Inflammatory macrophage treated with lipopolysaccharide for 4 hours (primary cell): ENCODE measurements at places on chromosomes 2 and 18.

DNA sequence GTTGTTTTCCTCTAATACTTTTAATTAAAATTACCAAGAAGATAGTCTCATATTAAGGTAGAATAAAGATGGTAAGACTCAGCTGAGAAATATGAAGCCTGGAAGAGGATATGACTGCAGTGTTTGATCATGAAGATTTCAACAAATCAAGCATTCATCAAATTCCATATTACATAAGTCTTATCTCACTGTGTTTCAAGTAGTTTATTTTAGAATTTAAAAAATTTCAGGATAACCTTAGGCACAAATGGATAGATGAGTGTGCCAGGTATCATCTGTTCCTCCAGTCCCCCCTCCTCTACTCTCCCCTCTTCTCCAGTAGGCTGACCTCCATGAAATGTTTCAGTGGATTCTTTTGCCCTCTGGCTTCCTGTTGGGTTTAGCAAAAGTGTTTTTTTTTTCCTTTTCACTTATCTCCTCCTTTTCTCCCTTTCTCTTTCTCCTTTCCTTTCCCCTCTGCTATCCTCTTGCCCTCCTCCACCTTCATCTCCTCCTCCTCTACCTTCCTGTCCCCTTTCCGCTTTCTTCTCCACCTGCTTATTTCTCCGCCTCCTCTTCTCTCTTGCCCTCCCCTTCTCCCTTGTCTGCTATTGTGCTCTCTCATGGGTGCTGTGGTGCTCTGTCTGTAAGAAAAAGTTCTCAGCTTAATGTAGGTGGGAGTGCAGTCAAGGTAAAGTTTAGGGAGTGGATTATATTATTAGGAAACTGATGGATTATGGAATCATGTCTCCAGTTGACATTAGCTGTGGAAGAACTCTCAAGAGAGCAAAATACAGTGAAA, 72.8 kb downstream of the ABI2 start:
- DNase-seq = no peak

- DNase-seq = no peak
Measured at GRCh38 chr2:188919824-188920223, 54.3 kb upstream of the COL3A1 start.

DNA sequence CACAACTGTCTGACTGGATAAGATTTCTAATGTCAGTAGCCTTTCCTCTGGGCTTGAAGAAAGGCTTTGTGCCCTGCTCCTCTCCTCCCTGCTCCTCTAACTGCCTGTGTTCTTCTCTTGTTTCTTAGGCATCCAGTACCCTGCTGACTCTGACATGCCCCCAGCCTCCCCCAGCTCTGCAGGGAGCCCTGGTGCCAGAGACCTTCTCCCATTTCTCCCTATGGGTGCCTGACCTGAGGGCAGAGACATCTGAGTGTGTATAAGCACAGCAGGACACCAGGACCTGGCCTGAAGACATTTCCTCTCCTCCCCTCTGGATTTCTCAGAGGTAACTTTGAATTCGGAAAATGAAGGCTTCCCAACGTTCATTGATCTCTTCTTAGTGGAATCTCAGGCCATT, 23.6 kb downstream of the RNF144A start:
- no peak for DNase-seq

GRCh38 chr18:62512996-62513395, 9.8 kb upstream of the ZCCHC2 start:
- no peak for DNase-seq

GRCh38 chr2:149799013-149799705, 211.6 kb upstream of the MMADHC start:
- DNase-seq = peak; percentile 1

- no peak for DNase-seq
Measured at GRCh38 chr2:49687918-49688317, 533.6 kb upstream of the FSHR start.

DNA sequence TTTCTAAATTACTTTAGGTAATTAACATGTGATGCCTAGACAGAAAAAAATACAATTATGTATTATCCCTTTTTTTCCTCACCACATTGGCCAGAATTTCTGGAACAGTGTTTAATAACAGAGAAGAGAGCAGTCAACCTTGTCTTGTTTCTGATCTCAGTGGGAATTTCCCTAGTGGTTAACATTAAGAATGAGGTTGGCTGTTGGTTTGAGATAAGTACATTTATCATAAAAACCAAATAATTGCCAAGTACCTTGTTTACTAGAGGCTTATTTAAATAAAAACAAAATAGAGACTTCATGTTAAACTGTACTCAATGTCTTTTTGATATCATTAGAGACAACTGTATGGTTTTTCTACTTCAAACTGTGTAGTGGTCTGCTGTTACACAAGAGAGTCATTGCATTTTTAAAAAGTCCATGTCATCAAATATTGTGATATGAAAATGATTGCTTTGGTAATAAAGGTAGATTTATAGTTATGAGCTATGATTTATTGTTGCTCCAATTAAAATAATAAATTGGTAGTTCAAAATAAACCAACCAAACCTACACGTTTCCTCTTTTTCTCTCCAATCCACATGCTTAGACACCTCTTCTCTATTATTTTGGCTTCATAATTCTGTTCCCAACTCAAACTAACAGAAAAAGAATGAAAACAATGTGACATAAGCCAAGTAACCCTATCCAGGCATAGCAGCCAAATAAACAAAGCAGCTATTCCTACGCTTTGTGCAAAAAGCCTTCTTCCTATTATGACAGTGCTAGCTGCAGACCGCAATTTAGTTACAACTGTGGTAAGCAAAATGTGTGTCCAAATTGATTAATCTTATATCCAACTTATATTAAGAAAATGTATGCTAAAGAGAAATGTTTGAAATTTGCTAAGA, 20.9 kb upstream of the TANK start:
- peak; percentile 57 for DNase-seq

- no peak for DNase-seq
Measured at GRCh38 chr2:234071664-234072063, 21.2 kb downstream of the SPP2 start.

DNA sequence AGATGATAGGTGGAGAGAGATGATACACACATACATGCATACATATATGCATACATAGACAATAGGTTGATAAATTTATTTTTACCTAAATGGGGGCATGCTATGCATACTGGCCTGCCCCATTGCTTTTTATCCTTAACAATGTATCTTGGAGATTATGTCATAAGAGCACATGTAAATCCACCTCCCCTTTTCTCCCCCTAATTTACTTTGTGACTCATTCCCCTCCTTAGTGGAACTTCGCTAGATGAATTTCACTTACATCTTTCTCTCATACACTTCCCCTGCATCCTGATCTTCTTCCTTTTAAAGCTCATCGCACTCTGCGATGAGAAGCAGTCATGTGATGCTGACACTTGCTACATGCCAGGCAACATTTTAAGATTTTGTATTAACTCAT, 223.6 kb downstream of the C1D start:
- no peak for DNase-seq
